ENCODE measurements at places on chromosomes 11 and 22. TPM values are rescaled to one million over a fixed set of nuclear protein-coding genes. Genes with fewer than 3 reads are reported as not detected.

DNA sequence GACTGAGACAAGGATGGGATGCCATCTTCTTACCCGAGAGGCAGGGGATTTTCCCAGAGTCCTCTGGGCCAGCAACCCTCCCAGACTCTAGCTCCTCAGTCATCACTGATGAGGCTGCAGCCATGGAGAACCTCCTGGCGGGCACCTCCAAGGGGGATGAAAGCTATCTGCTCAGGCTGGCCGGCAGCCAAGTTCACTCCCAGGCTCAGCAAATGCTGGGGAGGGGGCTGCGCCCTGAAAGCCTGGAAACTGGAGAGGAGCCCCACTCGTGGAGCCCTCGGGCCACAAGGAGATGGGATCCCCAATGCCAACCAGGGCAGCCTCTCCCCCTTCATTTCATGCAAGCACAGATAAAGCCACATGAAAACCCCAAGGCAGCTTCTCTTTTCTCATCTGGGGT lies 75.0 kb downstream of the CACNA1I start:
- ATAC-seq = no peak

DNA sequence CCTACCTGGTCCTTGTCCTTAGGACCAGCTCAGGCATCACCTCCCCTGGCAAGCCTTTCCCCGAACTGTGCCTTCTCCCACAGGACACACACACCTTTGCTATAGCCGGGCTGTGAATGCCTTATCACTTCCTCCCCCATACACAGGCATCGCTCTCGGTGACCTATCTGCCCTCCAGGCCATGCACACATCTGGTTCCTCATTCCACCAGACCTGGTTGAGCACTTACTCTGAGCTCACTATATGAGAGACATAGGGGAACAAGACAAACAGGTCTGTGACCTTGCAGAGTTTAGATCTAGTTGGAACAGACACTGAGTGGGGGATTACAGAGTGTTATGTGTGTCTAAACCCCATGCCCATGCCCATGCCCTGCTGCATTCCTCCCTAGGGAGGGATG lies 3.1 kb upstream of the BCR start:
- ATAC-seq = peak; percentile 68

DNA sequence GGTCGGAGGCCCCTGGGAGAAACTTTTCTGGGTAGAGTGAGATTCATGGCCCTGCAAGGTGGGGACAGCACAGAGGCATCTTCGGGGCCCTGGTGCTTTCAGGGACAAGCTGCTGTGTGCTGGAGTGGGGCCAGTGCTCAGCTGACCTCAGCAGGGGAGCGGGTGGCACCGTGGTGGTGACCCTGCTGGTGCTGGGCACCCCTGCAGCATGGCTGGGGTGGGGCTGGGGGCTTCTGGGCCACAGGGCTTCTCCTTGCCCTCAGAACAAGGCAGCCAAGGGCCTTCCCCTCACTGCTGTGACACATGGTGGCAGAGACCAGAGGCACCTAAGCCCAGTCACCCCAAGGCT lies 24.9 kb upstream of the GNB1L start:
- no peak for ATAC-seq

GRCh38 chr11:67496113-67496512 lies 9.1 kb downstream of the PITPNM1 start:
- ATAC-seq = no peak

KCNQ1OT1 gene
- total RNA-seq = 0.60 TPM

NLRP10 gene
- total RNA-seq = not detected

DNA sequence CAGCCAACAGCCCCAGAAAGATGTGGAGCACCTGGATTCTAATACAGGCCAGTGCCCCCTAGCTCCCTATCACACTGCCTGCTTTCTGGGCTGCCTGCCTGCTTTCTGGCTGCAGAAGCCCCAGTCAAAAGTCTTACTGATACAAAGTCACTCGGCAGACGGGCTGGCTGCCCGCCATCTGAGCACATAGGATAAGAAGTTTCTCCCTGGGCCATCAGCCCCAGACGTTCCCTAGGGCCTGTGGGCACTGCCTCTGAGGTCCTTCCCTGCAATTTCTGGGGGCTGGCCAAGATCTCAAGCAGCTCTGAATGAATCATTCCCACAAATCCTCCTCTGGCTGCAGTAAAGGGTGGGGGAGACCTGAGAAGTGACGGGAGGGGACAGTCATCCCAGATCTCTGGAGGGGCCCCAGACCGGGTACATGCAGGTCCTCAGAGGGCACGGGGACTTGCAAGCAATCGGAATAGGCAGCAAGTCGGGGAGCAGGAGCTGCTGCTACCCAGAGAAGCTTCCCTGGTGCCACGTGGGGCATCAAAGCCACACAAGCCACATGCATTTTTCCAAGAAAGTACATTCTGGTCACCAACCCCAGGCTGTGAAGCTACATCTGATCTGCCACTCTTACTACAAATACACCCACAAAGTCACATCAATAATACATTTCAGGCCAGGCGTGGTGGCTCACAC lies 4.7 kb downstream of the TPST2 start:
- no peak for ATAC-seq

PDGFD gene
- 0.76 TPM for total RNA-seq

DNA sequence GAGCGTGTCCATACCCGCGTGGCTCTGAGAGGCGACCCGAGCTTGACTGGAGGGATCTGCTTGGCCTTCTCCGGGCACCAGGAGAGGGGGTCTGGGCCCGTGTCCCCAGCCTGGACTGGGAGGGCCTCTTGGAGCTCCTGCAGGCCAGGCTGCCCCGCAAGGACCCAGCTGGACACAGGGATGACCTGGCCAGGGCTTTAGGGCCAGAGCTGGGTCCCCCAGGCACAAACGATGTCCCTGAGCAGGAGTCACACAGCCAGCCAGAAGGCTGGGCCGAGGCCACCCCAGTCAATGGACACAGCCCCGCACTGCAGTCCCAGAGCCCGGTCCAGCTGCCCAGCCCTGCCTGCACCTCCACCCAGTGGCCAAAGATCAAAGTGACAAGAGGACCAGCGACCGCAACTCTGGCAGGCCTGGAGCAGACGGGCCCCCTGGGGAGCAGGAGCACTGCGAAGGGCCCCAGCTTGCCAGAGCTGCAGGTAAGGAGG lies 38.2 kb downstream of the TRIOBP start:
- peak; percentile 24 for ATAC-seq

HBB gene
- total RNA-seq = 20.2 TPM

DNA sequence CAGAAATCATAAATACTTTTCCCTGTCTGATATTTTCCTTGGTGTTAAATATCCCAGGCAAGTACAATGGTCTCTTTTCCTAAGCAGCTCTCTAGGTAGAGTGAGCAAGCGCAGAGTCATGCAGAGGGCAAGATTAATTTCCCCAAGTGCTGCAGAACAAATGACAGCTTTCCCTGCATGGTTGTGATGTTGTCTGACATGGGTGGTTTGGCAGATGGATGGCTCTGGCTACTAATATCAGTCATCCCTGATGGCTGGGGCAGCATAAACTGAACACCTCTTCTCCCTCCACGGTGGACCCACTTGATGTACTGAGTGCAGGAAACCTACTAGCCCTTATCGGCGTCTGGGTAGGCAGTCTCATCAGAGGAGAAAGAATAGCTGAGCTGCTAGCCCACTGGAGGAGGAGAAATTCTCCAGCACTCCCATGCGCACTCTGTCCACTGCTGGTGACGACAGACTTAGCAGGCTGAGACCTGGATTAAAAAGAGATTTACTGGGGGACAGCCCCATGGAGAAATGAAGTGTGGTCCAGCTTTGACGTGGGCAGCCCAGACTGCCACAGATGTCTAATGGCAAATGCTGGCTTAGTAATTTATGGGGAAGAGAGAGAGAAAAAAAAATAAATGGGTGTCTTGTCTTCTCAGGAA lies 202.9 kb downstream of the DBX1 start:
- no peak for ATAC-seq

- ATAC-seq = peak; percentile 74
These were observed 3.6 kb downstream of the SEPTIN5 start for GRCh38 chr22:19717691-19718455.

SIAE gene
- 28.3 TPM for total RNA-seq

DNA sequence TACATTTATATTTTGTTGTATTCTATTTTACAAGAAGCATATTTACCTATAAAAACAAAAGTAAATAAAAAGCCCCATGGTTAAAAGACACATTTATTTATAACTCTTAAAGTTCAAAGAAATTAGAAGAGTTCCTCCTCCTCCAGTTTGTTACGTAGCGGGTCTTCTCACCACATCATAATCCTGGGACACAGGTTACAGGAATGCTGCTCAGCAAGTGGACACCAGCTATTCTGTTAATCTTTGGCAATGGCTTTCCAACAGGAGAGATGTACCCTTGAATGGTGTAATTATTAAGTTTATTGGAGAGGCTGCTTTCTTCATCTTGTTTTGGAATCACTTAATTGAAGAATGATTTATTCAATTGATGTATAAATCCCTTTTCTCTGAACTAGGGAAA lies 19.6 kb upstream of the CAT start:
- no peak for ATAC-seq

SCN4B gene
- total RNA-seq = 2.5 TPM

DNA sequence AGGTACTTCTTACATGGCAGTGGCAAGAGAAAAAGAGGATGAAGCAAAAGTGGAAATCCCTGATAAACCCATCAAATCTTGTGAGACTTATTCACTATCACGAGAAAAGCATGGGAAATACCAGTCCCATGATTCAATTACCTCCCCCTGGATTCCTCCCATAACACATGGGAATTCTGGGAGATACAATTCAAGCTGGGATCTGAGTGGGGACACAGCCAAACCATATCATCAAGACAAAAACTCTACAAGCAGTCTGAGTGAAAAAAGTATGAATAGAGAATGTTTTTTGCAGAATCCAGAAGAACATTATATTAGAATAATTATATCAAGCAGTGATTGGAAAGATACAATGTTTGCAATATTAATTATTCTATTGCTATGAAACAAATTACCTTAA lies 893.7 kb downstream of the FAM181B start:
- no peak for ATAC-seq

PARVA gene
- total RNA-seq = 28.9 TPM

- peak; percentile 31 for ATAC-seq
These were observed 32.9 kb downstream of the PPM1F start for GRCh38 chr22:21919526-21920307.

DNA sequence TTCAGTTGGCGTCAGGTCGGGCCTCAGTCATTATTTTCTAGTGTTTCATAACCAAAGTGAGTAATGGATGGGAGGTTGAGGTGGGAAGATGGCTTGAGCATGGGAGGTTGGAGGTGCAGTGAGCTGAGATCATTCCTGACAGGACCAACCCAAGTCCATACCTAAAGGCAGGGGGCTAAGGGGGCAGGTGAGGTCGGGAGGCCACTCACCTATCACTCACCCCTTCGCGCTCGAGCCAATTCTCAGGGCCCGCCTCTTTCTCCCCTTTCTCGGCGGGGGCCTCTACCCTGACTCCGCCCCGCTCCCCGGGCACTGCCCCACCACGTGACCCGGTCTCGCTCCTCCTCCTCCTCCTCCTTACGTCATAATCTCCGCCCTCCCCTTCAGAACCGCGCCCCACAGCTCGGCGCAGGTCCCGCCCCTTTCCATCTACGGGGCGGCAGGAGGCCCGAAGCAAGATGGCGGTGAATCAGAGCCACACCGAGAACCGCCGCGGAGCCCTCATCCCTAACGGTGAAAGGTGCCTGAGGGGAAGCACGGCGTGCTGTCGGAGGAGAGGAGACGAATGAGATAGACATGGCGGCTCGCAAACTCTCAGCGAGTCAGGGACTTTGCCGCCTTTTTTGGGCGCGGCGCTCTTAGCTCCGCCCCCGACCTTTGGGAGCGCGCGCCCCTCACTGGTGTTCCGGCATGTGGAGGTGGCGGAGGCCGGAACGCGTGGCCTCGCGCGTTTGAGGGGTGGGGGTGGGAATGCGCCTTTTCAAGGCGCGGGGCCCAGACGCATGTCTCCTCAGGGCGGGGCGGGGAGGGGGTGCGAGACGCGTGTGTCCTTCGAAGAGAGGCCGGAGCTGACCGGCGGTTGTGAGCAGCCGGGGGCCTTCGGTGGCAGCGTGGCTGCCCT lies at the start of gene WBP2NL:
TSS of gene WBP2NL (plus strand) at position 428 of the 901 bp plus-strand sequence. CDS start at position 459, 31 bp downstream.
- ATAC-seq = peak; percentile 95

DNA sequence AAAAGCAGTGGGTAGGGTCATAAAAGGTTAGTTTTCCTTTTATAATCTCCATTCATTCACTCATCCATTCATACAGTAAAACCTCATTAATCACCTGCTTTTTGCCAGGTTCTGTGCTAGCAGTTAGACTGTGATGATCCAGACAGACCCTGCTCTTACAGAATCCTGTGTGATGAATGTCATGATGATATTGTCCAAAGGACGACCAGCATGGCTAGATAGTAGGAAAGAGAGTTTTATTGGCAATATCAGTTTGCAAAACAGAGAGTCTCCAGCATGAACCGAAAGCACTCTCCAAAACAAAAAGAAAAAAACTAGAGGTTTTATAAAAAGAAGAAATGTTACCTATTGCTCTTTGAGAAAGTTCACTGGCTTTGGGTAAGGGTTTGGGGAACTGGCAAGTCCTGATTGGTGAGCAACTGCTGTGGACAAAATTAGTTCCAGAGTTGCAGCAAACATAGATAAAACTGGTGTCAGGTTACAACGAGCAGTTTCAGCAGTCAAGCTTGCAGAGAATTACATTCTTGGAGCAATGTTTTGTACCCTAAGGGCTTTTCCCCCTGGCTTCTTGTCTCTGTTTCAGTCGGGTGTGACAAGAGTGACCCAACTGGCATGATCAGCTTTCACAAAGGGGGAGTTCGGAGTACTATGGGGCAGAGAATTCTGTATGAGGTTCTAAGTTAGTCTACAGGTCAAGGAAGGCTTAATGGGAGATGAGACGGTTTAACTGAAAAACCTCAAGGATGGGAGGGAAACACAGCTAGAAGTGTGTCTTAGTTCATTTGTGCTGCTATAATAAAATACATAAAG lies 58.3 kb downstream of the HSD17B12 start:
- ATAC-seq = no peak

DNA sequence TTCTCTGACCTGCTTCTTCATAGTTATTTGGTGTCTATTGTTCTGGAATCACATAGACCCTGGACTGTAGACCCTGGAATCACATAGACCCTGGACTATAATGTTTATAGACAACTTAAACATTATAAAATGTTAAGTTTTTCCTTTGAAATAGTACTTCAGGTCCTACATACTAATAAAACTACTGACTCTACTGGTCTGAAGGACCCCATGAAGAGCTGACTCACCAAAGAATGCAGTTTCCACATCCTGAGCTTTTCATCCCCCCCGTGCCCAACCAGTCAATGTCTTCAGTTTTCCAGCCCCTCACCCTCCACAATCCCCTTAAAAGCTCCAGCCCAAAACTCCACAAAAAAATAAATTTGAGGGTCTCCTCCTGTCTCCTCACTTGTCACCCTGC lies 6.6 kb upstream of the PLEKHA7 start:
- ATAC-seq = no peak

- no peak for ATAC-seq
These were observed 58.1 kb upstream of the PPP6R3 start for GRCh38 chr11:68402355-68403031.

GRCh38 chr11:63979426-63979825 lies 5.0 kb downstream of the COX8A start:
- no peak for ATAC-seq

DNA sequence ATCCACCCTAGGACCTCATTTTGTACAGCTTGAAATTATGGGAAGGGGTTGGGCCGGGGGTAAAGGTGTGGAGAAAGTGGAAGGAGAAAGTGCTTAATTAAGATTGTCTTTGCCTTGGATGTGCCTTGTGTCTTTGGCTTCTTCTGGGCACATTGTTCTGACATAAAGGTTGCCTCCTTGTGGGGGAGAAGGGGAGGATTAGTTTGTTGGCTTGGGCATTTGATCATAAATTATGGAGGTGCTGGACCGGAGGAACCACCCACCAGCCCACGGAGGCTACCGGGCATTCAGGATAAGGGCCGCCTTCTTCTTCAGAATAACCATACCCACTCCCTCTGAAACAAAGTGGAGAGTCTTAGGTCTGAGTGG lies 1.3 kb downstream of the PAFAH1B2 start:
- no peak for ATAC-seq

GRCh38 chr22:46267431-46268279 lies at the start of gene TTC38:
TTC38 (plus strand) TSS chr22:46268008; CDS start chr22:46268040, 32 bp downstream.
- ATAC-seq = peak; percentile 81

GRCh38 chr11:73225001-73225686 lies 7.1 kb downstream of the P2RY2 start:
- ATAC-seq = no peak
